NCI-H2081 treated with DMSO at 0.1 percent for 48 hours (cell line): ENCODE measurements at places on chromosomes 12 and 14.

GRCh38 chr12:78431931-78432330, 432.6 kb upstream of the SYT1 start:
- DNase-seq: no peak

- DNase-seq: no peak
Measured at GRCh38 chr12:7748852-7749251, 1.7 kb upstream of the CLEC4C start.

DNA sequence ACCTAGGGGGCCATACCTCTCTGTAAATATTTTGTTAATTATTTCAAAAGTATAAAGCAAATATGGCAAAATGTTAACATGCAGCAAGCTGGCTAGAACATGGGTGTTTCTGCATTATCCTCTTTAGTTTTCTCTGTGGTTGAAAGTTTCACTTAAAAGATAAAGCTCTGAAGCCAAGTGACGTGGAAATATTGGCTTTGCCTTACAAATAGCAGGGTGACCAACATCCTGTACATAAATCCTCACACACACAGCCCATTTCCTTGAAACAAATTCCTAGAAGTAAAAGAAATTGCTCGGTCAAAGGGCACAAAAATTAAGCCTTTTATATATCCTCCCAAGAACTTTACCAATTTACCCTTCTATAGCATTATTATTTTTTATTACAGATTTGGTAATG, 10.6 kb upstream of the VWF start:
- DNase-seq: no peak

- no peak for DNase-seq
Measured at GRCh38 chr12:70049596-70050360, 193.5 kb upstream of the CNOT2 start.

DNA sequence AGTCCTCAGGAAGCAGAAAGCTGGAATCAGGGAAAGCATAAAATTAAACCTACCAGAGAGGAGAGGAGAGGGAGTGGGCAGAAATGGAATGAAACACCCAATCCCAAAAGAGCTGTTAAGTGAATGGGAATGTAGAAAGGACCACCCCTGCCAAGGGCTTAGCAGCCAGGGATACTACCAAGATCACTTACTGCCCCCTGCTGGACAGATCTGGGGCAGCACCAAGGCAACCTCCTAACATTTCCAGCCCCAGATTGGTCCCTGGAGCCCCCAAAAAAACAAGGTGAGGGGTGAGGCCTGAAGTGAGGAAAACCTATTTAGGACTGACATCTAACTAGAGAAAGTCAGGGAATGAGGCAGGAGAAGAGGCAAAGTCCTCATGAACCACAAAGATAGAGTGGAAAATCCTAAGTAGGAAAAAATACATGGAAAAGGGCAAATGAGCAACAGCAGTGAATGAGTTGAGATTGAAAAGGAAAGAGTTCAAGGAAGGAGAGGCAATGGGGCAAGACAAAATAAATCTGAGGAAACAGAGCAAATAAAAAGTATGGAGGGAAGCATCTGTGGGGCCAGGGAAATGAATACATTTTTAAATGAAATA, 11.2 kb upstream of the FKBP11 start:
- no peak for DNase-seq

- no peak for DNase-seq
Measured at GRCh38 chr12:92393504-92393903, 247.9 kb upstream of the BTG1 start.

DNA sequence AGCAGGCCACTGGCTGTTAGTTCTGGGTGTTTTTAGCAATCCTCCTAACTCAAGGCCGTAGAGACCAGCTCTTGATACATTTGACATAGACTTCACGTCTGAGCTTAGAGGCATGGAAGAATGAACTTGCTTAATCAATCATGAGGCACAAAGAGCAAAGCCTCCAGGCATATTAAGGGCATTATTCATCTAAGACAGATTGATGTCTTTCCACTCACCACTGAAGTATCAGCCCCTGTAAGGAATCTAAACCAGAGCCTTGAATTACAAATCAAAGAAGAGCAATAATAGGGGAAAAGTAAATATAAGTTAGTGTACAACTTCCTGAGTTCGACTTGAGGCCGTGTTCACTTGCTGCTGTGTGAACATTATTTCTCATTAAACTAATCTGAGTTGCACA, 1470.7 kb downstream of the AACS start:
- no peak for DNase-seq

- DNase-seq: no peak
Measured at GRCh38 chr12:21647179-21647578, 10.5 kb downstream of the LDHB start.

DNA sequence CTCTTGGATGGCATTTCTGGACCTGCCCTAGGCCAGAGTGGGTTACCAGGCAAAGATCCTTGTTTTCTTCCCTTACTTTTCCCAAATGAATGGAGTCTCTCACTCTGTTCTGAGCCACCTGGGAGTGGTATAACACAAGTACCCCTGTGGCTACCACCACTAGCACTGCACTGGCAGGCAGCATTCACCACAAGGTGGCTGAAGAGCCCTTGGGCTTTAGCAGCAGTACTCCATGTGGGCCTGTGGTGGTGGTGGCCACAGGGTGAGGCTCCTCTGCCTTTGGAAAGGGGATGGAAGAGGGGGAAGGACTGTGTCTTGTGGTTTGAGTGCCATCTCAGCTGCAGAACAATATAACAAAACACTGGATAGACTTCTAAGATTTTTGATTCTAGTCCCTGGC, 38.1 kb upstream of the LMNTD1 start:
- no peak for DNase-seq

GRCh38 chr12:92513231-92513730, 189.5 kb upstream of the PLEKHG7 start:
- no peak for DNase-seq

DNA sequence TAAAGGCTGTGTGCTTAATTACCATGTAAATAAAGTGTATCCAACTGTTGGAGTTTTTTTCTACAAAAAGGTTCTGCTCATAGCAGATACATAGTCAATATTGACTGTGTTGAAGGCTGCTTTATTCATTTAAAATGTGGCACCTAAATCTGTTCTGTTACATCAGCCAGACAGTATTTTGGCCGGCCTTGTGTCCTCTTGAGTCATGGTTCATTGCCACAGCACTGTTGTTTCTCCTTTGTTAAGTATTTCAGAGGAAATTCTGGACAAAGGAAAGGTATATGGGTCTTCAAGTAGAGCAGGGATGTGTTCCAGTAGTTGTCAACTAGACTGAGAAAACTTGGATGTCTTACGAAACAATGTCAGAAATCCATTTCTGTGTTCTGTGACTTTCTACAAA, 95.5 kb downstream of the SLC38A6 start:
- no peak for DNase-seq

- DNase-seq: no peak
Measured at GRCh38 chr14:76457841-76458240, 81.9 kb downstream of the ESRRB start.

DNA sequence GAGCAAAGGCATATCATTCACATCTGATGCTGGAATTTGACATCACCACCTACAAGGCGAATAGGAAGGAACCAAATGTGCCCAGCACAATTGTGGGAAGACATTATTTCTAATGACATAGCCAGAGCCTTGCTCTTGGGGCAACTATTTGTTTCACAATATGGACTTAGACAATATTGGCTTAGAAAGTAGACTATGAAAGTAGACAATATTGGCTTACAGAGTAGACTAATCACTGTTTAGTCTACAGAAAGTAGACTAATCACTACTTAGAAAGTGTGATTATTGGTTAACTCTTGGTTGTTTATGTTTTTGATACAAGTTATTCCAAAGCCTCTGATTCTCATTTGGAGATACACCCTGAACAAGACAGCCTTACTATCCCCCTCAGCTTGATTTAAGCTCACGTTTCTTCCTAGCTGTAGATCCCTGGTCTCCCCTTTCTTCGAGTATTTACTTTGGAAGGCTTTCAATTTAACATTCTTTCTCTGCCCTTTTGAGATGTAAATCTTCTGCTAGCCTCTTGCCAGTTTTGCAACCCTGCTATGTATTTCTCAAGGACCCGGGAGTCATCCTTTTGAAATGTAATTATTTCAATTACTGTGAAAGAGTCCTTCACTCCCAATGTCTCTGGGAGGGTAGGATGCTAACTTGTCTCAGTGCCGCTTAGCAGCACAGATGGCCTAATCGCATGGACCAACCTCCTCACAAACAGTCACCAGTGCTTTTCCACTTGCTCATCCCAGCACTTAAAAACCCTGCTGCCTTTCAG, 843.2 kb downstream of the GALC start:
- no peak for DNase-seq

GRCh38 chr14:102389246-102389645, 26.5 kb downstream of the TECPR2 start:
- no peak for DNase-seq

- no peak for DNase-seq
Measured at GRCh38 chr12:115857923-115858322, 419.6 kb downstream of the MED13L start.

GRCh38 chr14:22505697-22506377, 83.2 kb downstream of the DAD1 start:
- DNase-seq: no peak

DNA sequence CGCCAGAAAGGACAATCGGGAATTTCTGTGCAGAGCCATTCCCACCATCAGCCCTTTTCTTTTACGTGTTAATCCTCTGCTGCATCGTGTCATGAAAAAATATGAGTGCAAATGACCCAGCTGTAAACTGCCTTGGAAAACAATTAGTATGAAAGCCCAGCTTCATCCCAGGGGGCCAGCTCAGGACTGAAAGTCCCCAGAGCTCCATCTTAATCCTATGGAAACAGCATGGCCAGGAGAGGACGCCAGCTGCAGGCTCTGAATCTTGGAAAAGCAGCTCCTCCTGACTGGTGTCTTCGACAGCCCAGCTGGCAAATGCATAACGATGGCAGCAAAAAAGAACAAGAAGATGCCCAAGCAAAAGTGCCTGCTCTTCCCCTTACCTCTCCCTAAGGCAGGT, 191.5 kb downstream of the NTF3 start:
- DNase-seq: no peak

GRCh38 chr14:31257244-31257553, 49.6 kb upstream of the HECTD1 start:
- DNase-seq: no peak

GRCh38 chr14:52131640-52132320, 62.9 kb upstream of the NID2 start:
- peak; percentile 65 for DNase-seq

DNA sequence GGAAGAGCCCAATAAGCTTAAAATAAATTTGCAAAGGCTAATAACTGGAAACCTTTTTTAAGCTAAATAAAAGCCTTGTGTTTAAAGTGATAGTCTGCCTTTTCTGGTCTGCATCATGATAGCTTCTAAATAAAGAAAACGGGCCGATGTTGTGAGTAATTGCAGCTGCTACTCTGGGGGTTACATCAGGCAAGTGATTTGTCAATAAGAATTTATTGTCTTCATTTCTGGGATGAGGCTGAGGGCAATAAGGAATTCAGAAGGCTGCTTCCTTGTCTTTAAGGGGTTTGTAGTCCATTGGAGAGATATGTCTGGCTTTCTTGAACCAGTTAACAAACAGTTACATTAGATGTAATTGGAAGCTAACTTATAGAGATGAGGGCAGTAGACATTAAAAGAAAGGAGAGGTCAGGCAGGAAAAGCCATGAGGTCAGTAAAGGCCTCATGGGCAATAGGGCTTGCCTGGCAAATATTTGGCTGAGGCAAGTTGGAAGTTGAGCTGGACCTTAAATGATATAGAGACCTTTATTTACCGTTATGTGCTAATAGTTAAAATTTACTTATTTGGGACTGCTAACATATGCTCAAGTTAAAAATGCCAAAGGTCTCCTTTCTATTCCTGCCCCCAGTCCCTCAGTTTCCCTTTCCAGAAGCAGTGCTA, 85.0 kb downstream of the CRADD start:
- DNase-seq: no peak

GRCh38 chr14:94116701-94117100, 6.2 kb downstream of the IFI27 start:
- no peak for DNase-seq

DNA sequence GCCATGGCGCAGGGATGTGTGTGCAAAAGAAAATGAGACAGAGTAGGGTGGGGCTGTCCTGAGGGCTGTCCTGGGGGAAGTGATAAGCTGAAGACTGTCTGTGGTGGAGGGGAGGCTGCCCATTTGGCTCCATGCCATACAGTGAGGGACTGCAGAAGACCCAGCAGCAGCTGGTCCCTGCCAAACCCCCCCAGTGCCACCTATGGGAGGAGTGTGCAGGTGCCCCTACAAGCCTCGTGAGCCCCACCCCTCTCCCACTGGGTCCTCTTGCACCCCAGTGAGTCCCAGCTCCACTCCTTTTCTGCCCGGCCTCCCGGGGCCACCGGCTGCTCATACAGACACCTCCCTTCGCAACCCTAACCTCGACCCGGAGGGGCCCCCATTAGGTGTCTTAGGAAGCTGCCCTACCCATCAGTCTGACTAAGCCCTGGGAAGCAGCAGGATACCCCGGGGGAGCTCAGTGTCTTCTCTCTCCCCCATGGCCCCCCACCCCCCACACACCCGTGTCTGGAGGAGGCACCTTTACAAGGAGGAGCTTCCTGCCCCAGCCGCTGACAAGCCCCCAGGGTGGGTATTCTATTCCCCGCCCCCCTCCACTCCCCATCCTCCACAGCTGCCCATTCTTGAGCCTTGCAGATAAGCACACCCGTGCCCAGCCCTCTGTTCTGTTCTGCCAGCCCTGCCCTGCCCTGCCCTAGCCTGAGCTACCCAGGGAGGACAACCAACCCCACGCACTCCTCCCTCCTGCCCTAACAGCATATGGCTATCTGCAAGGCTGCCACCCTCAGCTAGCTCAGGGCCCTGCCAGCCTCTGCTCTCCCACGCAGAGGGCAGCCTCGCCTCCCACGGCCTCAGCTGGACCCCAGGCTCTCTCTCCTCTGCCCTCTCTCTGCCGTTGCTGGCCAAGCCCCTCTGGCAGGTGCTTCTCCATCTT, 41.9 kb downstream of the SLC6A12 start:
- DNase-seq: no peak

- no peak for DNase-seq
Measured at GRCh38 chr12:116040402-116040801, 237.1 kb downstream of the MED13L start.

DNA sequence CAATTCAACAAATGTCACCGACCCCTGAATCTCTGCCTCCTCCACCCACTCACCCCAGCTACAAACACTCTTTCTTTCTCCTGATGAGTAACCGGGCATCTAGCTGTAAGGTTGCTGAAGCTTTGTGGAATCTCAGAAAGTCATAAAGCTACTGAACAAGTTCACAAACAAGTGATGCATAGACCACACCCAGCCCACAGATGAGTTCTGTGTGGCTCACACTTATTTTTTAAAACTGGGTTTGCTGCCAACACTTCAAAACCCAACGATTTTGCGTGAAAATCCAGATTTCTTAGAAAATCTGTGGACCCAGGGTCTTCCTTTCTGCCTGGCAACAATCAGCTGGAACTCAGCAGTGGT, 96.1 kb downstream of the APAF1 start:
- no peak for DNase-seq

DNA sequence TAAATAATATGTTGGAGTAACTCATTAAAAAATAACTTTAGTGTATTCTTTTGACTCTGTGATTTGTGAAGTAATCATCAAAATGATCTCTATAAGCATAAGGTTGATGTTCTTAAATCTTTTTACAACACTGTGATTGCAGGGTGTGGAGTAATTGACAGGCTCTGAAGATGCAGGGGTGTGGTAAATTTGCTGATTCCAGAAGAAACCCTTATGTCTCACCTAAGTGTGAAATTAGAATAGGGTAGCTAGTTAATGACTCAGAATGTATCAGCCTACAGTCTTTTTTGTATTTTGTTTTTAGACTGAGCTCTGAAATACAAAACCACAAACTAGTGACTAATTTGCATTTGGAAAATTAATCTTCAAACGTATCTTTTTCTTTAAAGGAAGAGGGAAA, 5.9 kb downstream of the PRPF39 start:
- DNase-seq: no peak

GRCh38 chr14:89015016-89015415, 190.6 kb downstream of the TTC8 start:
- DNase-seq: no peak
